ENCODE measurements at places on chromosomes 16 and 17.

DNA sequence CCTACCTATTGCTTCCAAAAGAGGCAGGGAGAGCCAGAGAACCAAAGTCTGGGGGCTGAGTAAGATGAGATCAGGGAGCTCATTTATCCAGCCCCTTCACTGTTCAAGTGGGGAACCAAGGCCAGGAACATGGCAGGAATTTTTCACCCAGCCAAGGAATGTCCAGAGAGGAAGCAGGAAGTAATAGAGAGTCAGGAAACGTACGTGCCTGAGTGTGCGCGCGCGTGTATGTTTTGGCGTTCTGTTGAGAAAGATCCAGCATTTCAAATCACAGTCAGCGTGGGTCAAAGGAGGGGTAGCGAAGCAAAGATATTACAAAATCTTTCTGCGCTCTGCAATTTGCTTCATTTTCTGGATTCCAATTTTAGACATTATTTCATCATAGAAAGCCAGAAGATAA lies 41.9 kb upstream of the WSCD1 start:
- no peak for DNase-seq

GRCh38 chr17:11506635-11507034 lies 91.6 kb upstream of the DNAH9 start:
- no peak for DNase-seq

DNA sequence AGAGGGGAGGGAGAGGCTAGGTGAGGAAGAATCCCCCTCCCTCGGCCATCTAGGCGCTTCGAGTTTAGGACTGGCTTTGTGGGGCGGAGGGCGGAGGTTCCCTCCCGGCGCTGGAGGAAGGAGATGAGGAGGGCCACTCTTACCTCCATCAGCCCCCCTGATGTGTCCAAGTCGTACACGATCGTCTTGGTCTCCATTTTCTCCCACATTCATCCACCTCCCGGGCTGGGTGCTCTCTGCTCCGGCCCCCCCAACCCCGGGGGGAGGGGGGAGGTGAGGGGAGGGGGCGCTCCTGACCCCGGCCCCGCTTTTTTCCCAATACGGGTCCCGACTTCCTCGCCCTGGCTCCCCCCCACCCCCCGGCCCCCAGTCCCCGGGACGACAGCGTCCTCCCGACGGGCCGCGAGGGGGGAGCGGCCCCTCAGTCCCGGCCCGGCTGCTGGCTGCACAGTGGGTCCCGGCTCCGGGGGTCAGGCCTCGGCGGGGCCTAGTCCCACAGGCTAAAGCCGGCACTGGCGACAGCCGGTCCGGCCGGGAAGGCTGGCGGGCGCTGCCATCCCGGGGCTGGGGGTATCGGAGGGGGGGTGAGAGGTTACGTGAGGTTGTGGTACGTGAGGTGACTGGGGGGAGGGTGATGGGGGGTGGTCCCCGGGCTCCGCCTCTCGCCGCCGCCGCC lies 428 bp downstream of the PHF12 start:
- no peak for DNase-seq

- no peak for DNase-seq
Measured at GRCh38 chr16:65756163-65756562, 610.3 kb upstream of the CDH5 start.

DNA sequence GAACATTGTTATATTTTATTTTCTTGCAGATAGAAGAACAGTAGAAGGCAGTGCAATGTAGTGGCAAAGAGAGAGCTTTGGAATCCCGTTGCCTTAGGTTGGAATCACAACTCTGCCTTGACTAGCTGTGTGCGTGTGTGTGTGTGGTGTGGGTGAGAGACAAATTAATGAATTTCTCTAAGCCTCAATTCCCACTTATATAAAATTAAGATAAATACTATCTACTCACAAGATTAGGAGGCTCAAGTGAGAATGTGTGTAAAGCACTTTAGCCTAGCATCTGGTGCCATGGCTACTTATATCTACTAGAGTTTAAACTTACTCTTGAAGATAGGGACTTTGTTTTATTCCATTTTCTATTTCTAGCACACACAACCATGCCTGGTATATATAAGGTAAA lies 12.8 kb downstream of the CPD start:
- no peak for DNase-seq

GRCh38 chr17:16379654-16380053 lies 1.2 kb upstream of the UBB start:
- DNase-seq, result no peak

GRCh38 chr17:17414341-17414805 lies 62.4 kb upstream of the MED9 start:
- no peak for DNase-seq

DNA sequence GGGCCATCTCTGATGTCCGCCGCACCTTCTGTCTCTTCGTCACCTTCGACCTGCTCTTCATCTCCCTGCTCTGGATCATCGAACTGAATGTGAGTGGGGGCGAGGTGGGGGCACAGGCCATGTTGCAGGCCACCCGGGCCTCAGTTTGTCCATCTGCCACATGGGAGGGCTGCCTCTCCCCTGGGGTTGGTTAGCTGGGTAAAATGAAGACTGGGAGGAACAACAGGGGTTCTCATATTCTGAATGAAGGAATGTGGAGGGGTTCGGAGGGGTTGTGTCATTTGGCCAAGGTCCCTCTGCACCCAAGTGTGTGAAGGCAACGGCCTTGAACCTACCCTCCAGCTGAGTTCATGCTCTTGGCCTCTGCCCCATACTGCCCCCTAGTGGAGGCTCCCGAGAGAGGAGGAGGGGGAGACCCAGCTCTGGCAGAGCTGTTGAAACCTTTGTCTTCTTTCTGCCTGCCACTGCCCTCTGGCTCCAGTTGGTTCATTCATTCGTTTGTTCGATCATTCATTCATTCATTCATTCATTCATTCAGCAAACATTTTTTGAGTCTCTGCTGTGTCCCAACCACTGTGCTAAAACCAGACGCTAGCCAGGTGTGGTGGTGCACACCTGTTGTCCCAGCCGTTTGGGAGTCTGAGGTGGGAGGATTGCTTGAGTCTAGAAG lies 11.4 kb upstream of the TCAP start:
- peak; percentile 31 for DNase-seq

- DNase-seq, result no peak
Measured at GRCh38 chr17:81722184-81723120, 10.4 kb downstream of the SLC25A10 start.

DNA sequence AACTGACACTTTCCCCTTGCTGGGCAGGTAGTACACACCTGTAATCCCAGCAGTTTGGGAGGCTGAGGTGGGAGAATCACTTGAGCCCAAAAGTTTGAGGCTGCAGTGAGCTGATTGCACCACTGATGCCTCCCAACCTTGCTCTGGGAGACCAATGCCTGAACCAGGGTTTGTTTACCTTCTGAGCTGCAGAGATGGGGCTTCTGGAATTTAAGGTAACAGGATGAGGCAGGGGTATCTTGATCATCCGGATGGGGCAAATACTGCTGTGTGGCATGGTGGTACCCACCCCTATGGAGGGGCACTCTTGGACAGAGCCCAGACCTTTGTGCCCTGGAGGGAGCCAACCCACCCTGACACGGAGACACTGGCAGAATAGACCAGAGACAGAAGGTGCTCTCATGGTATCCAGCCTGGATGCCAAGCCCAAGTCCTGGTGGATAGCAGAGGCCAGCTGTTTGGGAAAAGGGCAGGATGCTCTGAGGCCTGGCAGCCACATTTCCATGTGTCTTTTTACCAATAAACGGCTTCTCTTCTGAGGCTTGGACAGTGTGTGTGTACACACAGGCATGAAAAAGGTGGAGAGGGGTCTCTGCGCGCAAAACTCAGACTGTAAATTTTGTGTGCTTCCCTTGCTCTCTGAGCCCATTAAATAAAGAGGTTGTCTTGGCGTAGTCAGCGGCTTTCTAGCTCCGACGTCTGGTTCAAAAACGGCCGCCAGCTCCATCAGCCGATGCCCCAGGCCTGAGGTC lies 4.4 kb downstream of the ZNF48 start:
- no peak for DNase-seq

DNA sequence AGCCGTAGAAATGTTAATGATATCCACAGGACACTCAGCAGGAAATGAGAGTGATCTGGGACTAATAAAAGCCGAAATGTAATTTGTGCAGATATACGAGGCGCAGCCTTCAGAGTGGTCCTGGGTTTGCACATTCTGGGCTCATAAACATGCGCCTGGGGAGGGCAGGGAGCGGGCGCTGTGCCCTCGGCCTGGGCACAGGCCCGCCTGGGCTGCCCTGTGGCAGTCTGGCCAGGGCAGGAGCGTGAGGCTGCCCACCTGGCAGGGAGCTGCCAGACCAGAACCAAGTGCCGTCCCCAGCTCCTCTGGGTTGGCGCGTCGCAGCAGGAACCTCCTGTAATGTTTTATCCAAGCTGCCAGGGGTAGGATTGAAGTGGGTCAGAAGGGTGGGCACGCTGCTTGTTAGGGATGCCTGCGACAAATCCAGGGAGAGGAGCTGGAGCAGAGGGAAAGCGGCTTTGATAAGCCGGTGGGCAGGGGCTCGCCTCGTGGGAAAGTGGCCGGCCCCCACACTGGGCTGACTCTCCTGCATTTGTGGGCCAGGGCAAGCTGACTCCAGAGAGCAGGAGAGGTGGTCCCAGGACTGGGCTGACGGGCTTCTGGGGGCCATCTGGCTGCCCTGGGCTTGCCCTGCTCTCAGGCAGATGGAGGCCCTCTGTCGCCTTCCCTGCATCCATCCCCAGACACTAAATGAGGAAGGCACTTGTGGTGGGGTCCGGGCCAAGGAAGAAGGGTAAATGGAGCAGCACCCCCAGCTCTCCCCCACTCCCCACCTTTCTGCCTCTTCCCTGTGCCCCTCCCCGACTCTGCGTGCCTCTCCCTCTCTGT lies 45.9 kb downstream of the SREBF1 start:
- DNase-seq, result no peak

DNA sequence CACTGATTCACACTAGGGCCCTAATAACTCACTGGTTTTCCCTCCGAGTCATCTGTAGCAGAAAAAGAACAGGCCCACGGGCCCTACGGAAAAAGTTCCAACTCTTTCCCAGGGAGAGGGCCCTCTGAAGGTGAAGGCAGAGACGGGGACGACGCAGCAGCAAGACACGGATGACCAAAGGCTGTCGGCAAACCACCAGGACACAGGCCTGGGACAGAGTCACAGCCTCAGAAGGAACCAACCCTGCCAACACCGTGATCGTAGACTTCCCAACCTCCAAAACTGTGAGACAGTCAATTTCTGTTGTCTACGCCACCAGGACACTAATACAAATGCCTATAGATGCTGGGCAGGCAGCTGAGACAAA lies 5.2 kb upstream of the SPHK1 start:
- no peak for DNase-seq

DNA sequence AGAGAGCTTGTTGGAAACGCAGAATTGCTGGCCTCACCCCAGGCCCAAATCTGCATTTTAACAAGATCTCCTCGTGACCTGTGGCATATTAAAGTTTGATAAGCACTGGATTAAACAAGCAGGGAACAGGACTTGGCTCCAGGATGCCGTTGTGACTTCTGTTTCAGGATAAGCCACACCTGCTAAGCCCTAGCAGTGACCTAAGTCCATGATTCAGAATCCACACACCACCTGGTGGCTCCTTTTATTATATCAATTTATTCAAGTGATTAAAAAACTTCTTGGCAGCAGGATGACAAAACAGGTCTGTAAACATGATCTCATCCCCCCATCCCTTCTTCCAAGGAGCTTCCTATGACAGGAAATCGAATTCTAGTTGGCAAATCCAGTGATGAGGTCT lies 9.1 kb downstream of the NAGPA start:
- DNase-seq, result peak; percentile 42

DNA sequence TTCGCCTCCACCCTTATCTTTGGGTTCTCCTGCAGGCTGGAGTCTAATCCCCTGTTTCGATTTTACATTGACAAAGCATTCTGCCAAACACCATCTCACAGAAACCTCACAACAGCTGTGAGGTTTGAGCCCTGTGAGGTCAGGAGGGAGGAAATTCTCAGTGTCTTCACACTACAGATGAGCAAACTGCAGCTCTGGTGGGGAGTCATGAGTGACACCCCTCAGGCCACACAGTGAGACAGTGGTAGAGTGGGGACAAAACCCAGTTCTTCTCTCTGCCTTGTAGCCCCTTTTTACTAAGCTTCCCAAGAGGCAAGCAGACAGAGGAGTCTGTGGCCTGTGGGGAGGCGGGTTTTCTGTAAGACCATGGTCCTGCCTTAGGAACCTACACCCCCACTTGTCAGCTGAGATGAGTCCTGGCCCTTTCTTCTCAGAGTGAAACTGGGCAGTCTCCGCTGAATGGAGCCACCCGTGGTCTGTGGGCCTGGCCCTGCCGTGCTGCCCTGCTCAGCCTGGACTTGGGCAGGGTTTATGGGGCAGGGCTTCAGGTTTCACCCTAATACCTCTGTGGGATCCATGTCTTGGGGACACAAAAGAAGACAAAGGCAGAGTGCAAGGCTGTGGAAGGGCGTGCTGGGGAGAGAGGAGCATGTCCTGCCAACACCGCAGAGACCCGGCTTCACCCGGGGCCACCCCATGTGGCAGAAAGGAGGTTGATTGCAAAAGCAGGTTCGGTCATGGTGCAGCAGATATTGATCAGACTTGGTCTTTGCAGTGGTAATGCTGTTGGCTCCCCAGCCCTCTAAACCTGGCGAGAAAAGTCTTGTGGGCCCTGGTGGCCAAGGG lies 59.0 kb downstream of the ABR start:
- DNase-seq, result no peak

- no peak for DNase-seq
Measured at GRCh38 chr17:76911299-76912017, 43.3 kb downstream of the MGAT5B start.

DNA sequence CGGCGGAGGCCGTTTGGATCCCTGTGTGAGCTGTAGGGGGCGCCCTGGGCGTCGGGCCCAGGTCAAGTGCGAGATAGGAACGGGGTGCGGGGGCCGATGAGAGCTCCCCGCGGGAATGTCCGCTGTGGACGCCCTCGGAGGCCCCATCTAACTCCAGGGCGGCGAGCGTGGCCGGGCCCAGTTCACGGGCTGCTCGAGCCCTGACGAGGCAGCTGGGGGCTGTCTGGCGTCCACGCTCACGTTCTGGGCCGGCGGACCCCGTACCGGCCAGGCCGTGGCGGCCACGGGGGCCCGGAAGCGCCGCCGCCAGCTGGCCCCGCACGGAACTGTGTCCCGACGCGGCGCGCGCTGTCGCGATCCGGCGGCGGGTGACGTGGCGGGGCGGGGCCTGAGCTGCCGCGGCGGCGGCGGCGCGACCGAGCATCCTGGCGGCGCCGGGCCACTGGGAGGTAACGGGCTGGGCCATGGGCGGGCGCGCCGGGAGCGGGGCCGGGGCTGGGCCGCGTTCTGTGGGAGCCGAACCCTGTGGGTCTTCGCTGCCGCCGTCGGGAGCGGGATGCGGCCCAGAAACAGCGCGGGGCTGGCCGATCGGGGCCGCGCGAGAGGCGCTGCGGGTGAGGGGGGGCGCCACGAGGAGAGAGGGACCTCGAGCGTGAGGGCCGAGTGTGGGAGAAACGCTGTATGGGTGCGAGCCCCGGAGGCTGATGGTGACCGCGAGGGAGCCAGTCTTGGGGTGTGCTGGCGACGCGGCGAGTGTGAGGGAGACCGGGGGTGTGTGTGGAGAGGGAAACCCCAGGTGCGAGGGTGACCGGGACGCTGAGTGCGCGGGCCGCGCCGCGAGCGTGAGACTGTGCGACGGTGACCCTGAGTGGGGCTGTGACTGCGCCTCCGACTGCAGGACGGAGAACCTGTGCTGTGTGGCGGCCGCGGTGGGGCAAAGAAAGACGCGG lies at the start of gene SLC7A6:
SLC7A6 (plus strand) TSS at position 399 of the 950 bp plus-strand sequence. CDS start 10,201 bp downstream, outside the sequence.
- peak; percentile 43 for DNase-seq

Data from NCI-H2081 (cell line).